NCI-H1105 (cell line): ENCODE measurements at places on chromosomes 11 and 22.

GRCh38 chr11:132095230-132096131 is 725.1 kb downstream of the NTM start:
- DNase-seq = no peak

DNA sequence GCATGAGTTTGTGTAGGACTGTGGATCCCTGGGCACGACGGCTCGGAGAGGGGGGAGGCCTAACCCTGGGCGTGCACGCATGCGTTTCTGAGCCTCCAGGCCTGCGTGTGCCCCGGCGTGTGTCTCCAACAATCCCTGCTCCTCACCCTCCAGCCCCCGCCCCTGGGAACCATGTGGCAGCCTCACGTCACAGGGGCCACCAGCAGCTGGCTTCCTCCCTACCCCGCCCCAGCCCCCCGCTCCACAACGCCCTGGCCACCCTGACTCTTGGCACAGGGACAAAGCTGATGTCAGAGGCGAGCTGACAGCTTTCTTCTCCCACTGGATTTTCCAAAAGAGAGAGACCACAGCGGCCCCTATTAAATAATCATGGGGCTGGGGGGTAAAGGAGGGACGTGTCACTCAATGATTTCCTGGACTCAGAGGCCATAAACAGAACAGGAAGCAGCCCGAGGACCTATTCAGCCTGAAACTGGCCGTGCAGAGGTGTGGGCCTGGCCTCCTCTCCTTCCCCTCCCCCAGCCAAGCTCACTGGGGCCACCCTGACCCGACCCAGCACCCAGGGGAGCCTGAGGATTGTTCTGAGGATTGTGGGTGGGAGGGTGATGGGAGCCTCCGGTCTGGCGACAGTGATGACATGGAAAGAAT is 6.8 kb upstream of the LIF start:
- peak; percentile 58 for DNase-seq

GRCh38 chr11:79381036-79381435 is 59.8 kb downstream of the TENM4 start:
- no peak for DNase-seq

DNA sequence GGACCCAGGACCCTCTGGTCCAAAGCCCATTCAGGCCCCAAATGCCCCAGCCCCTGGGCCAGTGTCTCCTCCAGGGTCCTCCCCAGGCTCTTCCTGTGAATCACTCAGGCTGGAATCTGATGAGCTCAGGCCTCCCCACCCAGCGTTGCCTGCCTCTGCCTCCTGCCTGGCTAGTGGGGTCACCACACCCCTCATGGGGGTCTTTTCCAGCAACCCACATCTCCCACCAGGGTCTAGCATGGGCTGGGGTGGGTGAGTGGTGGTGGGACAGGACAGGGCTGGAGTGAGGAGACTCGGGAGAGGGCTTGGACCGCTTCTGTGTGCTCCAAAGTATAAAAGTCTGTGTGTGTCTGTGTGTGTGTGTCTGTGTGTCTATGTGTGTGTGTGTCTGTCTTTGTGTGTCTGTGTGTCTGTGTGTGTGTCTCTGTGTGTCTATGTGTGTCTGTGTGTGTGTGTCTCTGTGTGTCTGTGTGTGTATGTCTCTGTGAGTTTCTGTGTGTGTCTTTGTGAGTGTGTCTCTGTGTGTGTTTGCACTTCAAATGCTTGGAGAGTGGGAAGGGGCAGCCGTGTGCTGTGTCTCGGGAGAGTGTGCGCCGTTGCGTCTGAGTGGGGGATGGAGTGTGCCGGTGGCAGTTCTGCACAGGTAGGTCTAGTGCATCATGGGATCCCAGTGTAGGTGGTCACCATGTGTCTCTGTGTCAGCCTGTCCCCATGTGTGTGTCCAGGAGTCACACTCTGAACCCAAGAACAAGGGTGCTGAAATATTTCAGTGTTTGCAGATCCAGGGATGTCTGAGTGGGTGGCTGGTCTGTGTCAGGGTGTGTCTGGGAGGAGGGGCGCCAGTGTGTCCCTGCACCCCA is 8.8 kb downstream of the RIN1 start:
- DNase-seq = no peak

DNA sequence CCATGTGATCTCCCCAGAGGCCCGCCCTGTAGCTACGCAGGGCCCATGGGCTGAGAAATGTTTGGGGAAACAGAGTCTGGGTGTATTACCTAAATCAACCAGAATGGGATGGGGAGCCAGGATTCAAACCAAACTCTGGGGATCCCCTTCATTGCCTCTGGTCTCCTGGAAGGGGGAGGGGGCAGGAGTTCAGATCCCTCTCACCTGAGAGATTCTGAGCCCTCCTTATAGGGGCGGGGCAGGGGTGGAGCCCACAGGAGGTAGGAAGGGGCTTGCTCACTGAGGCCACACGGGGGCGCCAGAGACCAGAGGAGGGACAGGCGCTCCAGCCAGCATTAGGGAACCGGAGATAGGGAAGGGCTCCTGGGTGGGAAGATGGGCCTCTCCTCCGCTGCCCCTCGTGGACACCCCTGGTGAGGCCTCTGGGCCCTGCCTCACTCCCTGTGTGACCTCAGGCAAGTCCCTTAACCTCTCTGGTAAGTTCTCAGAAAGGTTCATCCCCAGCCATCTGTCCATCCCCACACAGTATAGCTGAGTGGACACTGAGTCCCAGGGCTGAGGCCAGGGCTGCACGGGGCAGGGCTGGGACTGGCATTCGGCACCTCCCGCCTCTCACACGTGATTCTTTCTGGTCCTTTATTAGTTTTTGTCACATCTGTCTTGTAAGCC is 2.7 kb upstream of the CDC42BPG start:
- DNase-seq = peak; percentile 95

DNA sequence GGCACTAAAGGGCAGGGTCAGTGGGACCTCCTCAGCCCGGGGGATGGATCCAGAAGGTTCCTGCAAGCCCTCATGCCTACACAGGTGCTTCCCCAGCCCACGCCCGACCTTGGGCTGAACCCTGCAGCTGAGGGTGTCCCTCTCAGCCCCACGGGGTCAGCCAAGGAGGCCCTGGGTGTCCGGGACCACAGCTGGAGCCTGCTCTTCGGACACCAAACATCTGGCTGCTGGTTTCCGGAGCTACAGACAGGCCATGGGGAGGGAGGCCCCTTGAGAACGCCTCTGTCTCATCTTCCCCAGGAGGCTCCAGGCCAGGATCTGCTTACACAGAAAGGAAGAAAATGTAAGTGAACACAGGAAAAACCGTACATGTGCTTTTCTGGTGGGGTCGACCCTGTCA is 355.7 kb downstream of the MN1 start:
- DNase-seq = no peak

- DNase-seq = no peak
Observed at GRCh38 chr11:132072858-132073211, 702.4 kb downstream of the NTM start.

- no peak for DNase-seq
Observed at GRCh38 chr11:9821008-9821752, 157.3 kb downstream of the SWAP70 start.

- DNase-seq = no peak
Observed at GRCh38 chr11:120219232-120219937, 8.6 kb downstream of the OAF start.

DNA sequence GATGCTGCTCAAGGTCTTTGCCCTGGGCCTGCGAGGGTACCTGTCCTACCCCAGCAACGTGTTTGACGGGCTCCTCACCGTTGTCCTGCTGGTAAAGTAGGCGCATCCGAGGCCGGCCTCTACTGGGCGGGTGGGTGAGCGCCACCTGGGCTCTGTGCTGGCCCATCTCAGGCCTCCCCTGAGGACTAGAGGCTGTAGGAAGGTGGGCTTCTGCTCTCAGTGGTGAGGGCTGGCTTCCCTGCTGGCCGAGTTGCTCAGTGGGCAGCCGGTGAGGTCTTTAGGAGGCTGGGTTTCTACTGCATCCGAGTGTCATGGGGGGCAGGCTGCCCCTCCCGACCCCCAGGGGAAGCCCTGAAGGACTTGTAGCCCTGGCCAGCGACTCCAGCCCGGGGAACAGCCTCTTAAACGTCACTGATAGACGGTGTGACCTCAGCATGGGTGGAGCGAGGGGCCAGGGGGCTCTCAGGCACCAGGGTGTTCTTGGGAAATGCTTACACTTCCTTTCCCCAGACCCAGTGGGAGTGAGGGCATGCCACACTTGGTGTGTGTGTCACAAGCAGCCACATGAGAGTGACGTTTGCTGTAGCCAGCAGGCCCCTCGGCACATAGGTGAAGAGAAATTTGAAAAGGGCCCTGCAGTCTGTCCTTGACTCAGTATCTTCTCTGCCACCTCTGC is 30.3 kb downstream of the TPCN2 start:
- no peak for DNase-seq

DNA sequence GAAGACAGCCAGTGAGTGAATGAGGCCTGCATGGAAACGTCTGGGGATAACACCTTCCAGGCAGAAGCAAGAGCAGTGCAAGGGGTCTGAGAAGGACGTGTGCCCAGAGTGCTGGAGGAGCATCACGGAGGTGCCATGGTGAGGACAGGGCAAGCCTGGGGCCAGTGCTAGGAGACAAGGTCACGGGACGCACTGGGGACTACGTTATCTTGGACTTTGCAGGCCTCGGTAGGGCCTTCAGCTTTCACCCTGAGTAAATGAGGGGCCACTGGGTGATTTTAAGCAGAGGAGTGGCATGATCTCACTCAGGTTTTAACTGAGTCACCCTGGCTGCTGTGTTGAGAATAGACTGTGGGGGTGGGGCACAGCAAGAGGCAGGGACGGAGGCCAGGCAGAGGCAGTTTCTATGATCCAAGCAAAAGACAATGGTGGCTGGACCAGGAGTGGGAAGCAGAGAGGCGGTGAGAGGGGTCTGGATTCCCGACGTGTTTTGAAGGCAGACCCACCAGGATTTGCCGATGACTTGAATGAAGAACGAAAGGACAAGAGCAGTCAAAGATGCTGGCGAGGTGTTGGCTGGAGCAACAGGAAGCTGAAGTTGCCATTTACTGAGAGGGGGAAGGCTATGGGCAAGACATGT is 102.7 kb upstream of the PARVA start:
- no peak for DNase-seq

DNA sequence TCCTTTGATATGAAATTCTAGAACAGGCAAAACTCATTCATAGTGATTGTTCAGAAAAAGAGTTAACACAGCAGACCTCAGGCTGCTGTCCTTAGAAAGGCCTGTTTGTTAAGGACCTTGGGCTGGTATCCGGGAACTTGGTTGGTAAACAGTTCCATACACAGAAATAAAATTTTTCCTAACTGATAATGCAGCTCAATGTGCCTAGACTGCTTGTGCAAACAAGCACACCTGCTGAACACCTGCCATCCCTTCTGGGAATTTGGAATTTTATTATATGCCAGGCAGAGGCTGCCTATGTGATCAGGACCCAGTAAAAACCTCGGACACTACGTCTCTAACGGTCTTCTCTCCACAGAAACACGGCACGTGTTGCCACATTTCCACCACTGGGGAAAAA is 11.5 kb downstream of the THAP12 start:
- DNase-seq = peak; percentile 10

- no peak for DNase-seq
Observed at GRCh38 chr22:39252461-39253434, 8.0 kb upstream of the PDGFB start.

DNA sequence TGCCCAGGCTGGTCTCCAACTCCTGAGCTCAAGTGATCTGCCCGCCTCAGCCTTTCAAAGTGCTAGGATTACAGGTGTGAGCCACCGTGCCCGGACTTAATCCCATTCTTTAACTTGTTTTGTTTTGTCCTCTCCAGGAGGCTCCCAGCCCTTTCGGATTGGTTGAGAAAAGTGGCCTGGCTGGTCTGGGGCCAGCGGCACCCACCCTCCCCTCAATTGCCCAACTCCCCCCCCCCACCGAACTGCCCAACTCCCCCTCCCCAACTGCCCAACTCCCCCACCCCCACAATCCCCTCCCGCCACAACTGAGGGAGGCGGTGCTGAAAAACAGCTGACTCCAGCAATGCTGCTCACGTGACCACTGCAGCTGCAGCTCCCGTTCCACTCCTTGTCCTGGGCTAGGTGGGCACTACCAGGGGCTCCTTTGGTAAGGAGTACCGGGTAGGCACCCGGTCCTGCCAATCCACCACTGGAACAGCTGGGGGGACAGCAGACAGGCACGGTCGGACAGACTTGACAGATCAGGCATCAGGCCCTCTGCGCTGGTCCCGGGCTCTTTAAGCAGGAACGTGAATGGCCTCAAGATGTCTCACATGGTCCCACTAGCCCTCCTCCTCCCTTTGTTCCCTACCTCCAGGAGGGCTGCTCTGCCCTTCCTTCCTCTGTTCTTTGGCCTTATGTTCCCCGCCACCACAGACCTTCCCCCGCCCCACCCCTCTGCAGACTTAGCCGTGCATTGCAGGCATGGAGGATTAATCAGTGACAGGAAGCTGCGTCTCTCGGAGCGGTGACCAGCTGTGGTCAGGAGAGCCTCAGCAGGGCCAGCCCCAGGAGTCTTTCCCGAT is at the start of gene TCN2:
Gene TCN2, plus strand, starts transcription at position 720 of the 845 bp plus-strand sequence. CDS start 158 bp downstream, outside the sequence.
- DNase-seq = peak; percentile 78
